ENCODE measurements at places on chromosomes 16 and 17.

GRCh38 chr17:45369421-45369820 lies 52.6 kb upstream of the MAP3K14 start:
- DNase-seq: no peak

GRCh38 chr17:47317119-47317518 lies 6.6 kb upstream of the EFCAB13 start:
- no peak for DNase-seq

DNA sequence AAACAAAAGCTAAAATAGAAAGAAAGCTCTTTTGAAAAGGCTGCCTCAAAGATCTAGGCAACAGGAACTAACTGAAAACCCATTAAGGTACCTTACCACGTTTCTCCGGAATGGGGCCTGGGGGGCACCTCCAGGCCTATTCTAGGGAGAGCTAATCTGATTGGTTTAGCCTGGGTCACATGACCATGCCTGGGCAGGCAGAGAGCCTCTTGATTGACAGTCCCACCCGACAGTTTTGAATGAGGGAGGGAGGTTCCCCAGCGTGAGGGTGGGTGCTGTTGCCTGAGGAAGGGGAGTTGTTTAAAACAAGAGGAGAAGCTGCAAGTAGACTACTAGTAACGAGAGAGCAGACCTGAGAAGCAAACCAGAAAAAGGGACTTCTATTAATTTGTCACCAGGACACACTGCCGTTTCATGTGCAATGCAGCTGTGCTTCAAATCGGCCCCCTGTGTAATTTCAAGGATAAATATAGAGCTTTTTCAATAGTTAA lies 143.4 kb upstream of the HS3ST2 start:
- peak; percentile 84 for DNase-seq

GRCh38 chr16:83723244-83723643 lies 84.5 kb upstream of the HSBP1 start:
- DNase-seq: no peak

DNA sequence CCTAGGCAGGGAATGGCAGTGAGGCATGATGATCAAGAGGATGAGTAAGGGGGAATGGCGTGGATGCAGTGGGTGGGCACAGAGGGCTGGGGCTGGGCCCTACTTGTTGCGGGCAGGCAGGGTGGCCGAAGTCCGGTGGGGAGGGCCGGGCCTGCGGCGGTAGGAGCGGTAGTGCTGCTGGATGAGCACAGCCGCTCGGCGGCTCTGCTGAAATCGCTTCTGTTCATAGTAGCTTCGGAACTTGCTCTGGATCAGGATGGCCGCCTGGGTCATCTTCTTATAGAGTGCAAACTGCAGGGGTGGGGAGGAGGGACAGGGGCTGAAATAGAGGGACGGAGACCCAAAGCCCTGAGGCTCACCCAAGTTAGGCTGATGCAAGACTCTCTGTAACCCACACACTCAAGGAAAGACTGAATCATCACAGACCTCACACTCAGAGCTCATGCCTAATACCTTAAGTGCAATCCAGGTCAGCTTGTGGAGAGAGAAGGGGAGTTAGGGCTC lies 1.5 kb upstream of the SPAG7 start:
- no peak for DNase-seq

GRCh38 chr17:35160354-35161201 lies 13.0 kb downstream of the UNC45B start:
- no peak for DNase-seq

DNA sequence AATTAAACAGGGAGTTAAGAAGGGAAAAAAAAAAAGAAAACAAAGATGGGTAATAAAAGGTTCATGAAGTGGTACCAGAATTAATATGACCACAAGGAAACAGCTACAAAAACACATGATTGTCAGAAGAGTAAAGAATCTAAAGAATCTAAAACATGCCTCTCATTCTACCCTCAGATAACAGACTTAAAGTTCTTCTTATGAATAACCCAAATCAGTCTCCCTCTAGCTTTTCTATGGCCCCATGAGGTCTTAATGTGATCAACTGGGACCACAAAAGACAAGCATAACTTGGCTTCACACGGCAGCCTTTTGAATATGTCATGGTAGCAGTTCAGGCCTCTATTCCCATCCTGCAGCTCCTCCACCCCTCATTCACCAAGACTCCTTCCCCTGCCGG lies 6.9 kb downstream of the MYH10 start:
- no peak for DNase-seq

- no peak for DNase-seq
Observed at GRCh38 chr17:77444628-77444983, 303.8 kb downstream of the SEC14L1 start.

DNA sequence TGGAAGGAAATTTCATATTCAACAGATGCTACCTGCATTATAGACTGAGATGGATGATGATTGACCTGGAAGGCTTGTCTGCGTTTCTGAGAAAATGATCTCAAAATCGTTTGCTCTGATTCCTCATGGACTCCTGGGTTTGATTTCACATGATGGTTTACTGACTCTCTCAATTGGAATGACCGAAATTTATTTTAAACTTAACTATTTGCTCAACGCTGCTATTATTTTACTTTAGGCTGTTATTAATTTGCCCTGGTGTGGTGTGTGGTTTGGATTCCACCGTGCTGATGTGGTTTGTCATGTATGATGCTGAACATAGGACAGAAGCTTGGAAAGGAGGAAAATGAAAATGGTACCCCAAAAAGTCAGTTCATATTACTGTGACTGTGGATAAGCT lies 37.3 kb upstream of the ELAC2 start:
- DNase-seq: no peak

- no peak for DNase-seq
Observed at GRCh38 chr17:44310609-44311376, 2.4 kb downstream of the RUNDC3A start.

DNA sequence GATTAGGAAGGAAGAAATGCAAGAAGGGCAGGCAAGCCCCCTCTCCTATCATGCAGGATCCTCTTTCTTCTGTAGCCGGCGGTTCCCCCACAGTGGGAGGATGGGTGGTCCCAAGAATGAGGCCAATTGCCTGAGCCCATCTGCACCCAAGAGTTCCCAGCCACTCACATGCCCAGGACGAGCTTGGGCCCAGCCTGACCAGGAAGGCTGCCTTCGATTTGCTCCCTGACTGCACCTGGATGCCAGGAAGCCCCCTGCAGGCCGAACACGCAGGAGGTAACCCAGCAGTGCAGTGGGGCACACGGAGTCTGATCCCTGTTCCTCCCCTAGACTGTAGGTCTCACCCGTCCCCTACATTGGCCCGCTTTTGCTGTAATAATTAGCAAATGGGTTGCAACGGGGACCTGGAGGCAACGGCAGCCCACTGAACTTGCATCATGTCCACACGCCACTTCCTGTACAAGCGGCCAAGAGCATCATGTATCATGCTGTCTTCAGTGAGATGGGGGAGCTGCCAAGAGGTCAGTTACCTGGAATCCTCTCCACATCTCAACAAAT lies 67.5 kb downstream of the AMFR start:
- peak; percentile 18 for DNase-seq

GRCh38 chr16:73457851-73458250 lies 409.9 kb upstream of the ZFHX3 start:
- no peak for DNase-seq

- no peak for DNase-seq
Observed at GRCh38 chr17:73952480-73953205, 250.8 kb upstream of the RPL38 start.

GRCh38 chr17:78322858-78323455 lies 36.9 kb downstream of the SOCS3 start:
- DNase-seq: no peak

DNA sequence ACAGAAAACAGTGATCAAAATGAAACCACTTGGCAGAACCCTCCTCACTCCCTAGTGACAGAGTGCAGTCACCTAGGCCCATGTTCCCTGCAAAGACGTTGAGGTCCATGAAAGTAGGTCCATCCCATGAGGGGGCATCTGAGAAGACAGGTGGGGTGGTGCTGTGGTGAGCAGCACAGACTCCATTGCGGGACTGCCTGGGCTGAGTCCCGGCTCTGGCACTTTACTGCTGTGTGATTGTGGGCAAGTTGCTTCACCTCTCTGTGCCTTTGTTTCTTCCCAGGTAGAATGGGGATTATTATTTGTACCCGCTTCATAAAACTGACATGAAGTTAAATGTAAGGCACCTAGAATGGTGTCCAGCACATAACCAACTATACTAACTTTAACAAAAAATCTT lies 23.5 kb upstream of the RHOT1 start:
- no peak for DNase-seq

DNA sequence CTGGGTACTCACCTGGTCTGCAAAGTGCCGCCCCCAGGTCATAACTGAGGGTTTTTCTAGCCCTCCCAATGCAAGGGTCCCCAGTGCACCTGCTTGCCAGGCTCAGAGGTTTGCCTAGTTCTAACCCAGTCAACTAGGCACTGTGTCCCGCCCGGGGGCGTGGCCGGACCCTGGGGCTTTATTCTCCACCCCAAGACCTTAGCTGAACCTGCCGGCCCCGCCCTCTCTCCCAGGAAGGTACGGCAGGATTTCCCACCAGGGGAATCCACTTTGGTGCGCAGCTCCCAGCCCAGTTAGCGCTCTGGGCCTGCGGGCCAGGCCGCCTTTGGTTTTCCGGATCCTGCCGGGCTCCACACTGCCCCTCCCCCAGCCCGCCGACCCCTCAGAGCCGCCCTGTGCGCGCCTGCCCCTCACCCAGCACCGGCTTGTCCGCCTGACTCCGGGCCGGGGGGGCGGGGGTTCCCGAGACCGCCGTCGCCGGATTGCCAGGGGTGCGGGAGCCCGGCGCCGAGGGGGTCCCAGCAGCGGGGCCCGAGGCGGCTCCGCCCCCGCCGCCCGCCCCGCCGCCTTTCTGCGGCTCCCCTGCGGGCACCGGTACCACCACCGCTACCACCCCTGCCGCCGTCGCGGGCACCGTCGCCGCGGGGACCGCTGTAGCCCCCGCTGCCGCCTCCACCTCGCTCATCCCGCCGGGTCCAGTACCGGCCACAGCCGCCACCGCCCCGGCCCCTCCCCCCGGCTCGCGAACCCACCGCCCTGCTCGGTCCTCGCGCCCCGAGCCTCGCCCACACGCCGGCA lies 424 bp downstream of the YBX2 start:
- DNase-seq: no peak

DNA sequence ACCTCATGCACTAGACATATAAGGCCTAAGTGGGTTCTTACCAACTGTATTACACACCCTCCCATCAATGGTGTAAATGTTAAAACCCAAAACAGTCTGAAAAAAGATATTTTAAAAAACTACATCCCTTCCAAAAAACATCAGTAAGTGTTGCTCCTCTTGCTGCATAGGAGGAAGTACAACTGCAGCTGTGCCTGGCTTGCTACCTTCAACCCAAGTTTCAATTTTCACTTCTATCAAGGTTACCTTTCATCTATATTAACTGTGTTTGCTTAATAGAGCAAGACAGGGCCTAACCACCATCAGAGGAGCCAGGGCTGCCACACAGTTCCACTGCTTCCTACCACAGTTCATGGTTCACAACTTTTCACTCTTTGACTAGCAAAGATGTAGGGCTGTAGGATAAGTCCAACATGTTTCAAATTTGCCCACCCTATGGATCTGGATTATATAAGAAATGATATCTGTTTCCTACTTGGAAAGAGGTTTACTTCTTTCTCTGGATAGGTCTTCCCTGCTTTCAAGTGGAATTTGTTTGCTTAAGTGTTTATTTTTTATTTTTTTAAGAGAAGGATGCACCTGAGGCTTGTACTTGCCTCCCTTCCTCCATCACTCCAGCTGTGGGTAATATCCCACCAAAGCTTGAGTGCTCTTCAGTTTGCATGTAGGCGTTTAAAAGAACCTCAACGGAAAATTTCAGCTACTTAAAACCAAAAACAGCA lies 56.7 kb downstream of the GRB7 start:
- DNase-seq: no peak

DNA sequence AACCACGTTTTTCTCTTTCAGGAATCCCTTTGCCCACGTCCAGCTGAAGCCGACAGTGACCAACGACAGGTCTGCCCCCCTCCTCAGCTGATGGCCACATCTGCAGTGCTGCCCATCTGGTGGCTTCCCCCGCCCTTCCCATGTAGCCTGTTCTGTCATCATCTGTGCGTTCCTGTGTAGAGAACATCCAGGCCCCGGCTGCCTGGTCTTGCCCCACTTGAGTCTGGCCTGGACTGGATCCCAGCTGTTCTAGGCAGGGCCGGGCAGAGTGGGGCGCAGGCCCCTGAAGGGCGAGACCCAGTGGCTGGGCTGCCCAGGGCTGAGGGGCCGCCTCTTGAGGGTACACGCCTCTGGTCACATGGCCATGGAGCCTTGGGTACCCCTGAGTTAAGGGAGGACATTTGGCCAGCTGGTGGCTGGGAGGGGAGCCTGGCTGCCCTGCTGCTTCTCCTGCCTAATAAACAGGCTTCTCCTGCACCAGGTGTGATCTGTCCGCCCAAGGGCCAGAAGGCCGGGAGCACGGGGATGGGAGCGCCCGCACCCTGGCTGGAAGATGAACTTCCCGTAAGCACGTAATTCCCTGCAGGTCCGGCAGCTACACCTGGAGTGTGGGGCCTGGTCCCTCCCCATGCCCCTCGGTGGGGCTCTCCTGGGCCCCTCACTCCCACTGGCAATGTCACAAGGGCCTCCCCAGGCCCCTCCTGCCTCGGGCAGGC lies 49.4 kb upstream of the PVALEF start:
- no peak for DNase-seq

DNA sequence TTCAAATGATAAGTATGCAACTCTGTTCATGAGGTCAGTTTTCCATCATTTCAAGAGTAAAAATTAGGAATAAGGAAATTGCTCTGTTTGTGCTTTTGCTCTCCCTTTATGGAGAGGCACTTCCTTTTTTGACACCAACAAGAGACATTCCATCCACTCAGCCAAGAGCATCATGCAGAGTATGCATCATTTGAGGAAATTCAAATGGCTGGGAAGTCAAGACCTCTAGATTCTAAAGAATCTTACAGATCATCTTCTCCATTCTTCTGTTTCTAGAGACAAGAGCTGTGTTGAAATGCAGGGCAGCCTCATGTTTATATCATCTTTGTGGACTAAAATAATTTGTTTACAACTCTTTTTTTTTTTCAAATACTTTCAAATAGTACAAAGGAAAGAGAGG lies 669.4 kb downstream of the CDH11 start:
- DNase-seq: no peak

- DNase-seq: no peak
Observed at GRCh38 chr17:49373115-49373514, 11.1 kb upstream of the ZNF652 start.

DNA sequence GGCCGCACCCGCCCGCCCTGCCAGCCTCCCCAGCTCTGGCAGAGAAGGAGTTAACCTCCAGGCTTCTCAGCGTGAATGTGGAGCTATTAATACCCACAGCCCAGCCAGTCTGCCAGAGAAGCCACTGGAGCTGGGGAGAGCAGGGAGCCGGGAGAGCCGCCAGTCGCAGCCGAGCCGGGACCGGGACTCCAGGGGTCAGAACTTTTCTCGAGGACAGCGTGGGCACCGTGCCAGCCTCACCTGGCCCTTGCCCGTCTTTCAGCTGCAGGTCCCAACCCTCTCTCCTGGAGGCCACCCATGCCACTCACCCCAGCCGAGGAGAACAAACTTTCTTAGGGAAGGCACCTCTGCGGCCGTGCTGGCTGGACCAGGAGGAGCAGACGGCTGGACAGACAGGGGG lies 33.8 kb upstream of the SBK1 start:
- no peak for DNase-seq

- no peak for DNase-seq
Observed at GRCh38 chr17:68705714-68706076, 104.5 kb upstream of the FAM20A start.

Data from iPS DF 6.9 (cell line).